Activated T-helper 17 cell treated with anti-CD3 and anti-CD28 coated beads, Interleukin-2, amount 50 U/mL, for 72 hours (primary cell): ENCODE measurements at places on chromosomes 2 and 18. TPM values are rescaled to one million over a fixed set of nuclear protein-coding genes. Genes with fewer than 3 reads are reported as not detected.

FBXO15 gene
- total RNA-seq, result 2.6 TPM

SLC38A11 gene
- total RNA-seq, result not detected

GCG gene
- not detected for total RNA-seq

FARP2 gene
- total RNA-seq, result 33.1 TPM

LIMS3 gene
- 0.65 TPM for total RNA-seq

FHL2 gene
- total RNA-seq, result 2.2 TPM

XIRP2 gene
- total RNA-seq, result not detected

DNMT3A gene
- 64.6 TPM for total RNA-seq

MBD2 gene
- 170 TPM for total RNA-seq

PLCD4 gene
- 0.37 TPM for total RNA-seq

C2orf15 gene
- total RNA-seq, result 1.9 TPM

COBLL1 gene
- 0.48 TPM for total RNA-seq

LRRTM1 gene
- not detected for total RNA-seq

DNA sequence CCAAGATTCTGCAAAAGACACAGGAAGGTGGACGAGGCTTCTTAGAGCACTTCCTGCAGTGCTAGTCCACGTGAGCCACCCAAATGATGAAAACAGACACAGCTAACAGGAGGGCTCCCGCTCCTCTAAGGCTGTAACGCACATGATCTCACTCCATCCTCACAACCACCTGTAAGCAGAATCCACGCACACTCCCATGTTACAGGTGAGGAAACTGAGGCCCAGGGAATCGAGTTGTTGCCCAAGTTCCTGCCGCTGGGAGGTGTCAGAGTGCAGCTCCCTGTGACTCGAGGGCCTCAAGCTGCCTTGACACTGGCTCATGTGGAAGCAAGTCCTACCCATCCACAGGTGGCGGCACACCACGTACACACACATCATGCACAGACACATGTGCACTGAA, 4.4 kb downstream of the DNMT3A start:
- no peak for ATAC-seq

DNA sequence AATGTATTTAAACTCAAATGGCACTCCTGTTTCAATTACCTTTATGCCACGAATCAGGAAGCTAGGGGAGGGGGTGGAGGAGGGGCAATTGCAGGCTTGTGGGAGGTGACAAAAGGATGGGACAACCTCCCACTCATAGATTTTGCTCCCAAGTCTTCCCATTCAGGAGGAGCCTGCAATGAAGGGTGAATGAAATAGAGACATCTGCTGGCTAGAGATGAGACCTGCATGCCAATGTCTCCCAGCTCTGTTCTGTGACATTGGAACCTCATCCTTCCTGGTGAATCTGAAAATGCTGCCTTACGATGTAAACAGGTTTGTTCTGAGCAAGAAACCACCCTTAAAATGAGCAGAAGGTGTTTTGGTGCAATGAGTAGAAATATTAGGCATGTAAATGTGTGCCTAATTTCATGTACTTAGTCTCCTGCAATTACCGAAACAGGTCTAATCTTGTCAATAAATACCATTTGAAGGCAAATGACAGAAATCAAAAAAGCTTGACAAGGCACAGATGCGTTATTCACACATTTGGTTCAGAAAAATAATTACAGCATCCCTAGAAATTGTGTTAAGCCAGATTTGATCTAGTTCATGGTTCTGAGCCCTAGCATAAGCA, 2.7 kb upstream of the PID1 start:
- no peak for ATAC-seq

- ATAC-seq, result peak; percentile 77
These were observed 82.9 kb downstream of the POLR1A start for GRCh38 chr2:86022661-86023365.

GRCh38 chr2:133265432-133265949, 302.8 kb downstream of the NCKAP5 start:
- ATAC-seq, result no peak

DNA sequence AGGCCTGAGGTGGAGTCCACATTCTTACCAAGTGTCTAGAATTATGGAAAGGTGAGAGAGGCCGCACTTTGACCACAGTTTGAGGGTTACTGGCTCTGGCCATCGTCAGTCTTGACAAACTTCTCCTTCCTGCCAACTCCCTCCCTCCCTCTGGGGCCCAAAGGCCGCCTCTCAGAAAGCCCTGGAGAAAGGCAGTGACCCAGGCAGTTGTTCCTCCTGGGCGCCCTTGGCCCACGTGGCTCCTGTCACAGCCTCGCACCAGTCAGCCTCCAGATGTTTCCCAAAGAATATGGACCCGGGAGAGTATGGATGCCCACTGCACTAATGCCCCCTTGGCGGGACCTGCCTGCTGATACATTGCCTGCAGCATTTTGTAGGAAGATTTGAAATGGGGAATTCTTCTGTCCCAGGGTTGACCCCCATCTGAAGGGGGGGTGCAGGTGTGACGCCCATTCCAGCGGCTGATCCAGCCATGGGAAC, 61.7 kb downstream of the ASB1 start:
- no peak for ATAC-seq

GRCh38 chr2:9745153-9745899, 97.9 kb upstream of the TAF1B start:
- ATAC-seq, result no peak

DNA sequence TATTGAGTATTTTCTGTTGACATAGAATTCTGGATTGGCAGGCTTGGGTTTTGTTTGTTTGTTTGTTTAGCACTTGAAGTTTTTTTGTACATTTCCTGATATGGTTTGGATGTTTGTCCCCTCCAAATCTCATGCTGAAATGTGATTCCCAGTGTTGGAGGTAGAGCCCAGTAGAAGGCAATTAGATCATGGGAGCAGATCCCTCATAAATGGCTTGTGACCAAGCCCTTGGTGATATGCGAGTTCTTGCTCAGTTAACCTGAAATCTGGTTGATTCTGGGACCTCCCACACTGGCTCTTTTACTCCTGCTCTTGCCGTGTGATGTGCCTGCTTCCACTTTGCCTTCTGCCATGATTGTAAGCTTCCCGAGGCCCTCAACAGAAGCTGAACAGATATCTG, 98.0 kb downstream of the PTPN4 start:
- ATAC-seq, result no peak

GRCh38 chr2:99636144-99637034, 146.6 kb upstream of the REV1 start:
- no peak for ATAC-seq

- ATAC-seq, result no peak
These were observed 224.6 kb downstream of the NAPG start for GRCh38 chr18:10750191-10751035.

- no peak for ATAC-seq
These were observed 98.2 kb upstream of the CYP1B1 start for GRCh38 chr2:38174131-38174530.

- ATAC-seq, result no peak
These were observed 141.8 kb upstream of the CTDP1 start for GRCh38 chr18:79537758-79538157.

DNA sequence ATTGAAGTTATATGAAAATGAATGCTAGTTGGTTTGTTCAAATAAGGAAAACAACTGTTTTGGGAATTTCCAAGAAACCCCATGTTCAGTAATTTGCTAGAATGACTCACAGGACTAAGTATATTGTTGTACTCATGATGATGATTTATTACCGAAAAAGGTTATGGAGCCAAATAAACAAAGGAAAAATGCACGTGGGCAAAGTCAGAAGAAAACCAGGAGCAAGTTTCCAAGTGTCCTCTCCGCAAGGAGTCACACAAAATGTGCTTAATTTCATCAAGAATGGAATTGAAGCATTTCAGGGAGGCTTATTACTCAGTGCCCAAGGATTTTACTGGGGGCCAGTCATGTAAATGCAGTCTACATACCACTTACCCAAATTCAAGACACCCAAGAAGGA, 1652.4 kb upstream of the TMEFF2 start:
- no peak for ATAC-seq

DNA sequence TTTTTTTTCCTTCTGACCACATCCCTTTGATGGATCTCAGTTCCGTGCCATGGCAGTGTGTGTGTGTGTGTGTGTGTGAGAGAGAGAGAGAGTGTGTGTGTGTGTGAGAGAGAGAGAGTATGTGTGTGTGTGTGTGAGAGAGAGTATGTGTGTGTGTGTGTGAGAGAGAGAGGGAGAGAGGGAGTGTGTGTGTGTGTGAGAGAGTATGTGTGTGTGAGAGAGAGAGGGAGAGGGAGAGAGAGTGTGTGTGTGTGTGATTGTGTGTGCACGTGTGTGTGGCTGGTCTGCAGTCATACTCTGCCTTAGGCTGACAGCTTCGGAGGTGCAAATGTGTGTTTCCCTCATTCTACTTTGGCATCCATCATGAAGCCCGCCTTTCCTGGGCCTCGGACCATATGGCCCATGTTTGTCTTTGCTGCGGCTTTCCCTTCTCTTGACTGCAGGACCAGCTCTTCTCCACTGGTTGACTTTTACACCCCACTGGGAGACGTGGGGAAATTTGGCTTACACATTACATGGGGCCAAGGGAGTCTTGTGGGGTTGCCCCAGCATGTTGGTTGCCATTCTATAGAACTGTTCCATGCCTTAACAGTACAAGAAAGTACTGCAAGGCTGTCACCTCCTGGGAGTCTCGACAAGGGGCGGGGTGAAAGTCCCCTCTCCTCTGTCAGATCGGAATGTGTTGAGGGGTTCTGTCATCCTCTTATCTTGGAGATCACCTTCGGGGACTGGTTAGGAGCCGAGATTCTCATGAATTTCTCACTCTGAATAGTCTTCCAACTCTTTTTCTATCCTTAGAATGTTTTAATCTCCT, 21.6 kb downstream of the TSN start:
- no peak for ATAC-seq

GRCh38 chr2:208006833-208007232, 18.5 kb downstream of the PLEKHM3 start:
- ATAC-seq, result peak; percentile 100

DNA sequence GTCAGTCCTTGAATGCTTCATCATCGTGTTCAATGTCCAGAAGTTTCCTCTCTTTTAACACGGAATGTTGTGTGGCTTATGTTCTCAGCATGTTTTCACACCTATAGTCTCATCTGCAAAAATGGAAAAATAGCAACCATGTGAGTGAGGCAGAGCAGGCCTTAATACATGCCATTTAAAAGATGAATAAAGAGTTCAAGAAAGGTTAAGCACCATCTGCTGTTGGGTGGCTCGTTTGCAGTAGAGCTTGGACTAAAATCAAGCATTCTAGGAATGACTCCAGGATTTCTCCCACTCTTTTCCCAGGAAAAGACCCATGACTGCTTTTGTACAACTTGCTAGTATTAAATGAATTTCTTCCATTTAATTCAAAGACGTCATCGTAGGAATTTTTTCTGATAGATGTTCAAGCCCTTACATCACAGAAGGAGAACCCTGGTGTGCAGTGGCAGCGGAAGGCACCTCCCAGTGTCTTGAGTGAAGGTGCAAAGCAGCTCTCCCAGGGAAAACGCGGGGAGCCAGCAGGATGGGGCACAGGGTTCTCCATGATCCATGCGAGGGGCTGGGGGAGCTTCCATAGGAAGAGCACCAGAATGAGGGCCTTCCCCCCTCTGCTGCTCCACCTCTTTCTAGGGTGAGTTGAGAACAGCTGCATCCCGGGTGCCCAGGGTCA, 9.6 kb downstream of the DCDC2C start:
- no peak for ATAC-seq

DNA sequence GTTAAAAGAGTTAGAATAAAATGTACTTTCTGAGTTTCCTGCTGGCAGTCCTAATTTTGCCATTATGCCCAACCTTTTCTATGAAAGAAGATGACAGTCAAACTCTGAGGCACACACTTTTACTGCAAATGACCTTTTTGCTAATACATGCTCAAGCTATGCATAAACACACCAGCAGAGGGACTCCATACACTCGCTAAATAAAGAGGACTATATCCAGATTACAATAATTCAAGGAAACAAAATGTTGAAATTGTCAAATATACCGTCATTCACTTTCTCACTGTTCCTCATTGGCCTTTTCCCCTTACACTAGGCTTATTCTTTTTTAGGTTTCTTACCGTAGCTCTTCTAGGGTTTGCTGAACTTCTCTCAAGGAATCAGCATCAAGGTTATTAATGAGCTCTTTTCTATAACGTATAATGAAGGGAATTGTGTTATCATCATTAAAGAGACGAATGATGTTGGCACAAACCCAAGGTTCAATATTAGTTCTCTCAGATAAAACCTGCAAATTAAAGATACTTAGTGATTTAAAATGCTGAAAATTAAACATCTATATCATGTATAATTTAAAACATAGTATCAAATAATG, 25.7 kb downstream of the SRBD1 start:
- no peak for ATAC-seq

GRCh38 chr2:9342659-9343058, 80.7 kb downstream of the ITGB1BP1 start:
- no peak for ATAC-seq

GRCh38 chr2:55169915-55170314, 62.2 kb downstream of the CLHC1 start:
- no peak for ATAC-seq

DNA sequence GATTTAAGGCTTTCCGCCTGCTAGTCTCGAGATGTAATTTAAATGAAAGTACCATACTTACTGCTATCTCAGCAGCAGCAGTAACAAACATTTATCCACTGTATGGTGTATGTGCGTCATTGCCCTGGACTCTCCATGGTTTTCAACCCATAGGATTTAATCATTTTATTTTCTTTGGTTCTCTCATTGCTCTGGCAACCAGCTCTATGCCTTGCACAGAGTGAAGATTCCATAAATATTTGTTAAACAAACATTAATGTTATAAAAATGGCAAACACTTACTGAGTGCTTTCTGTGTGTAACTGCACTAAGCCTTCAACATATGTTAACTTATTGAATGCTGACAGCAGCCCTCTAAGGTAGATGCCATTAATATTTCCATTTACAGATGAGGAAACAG, 1.3 kb upstream of the LMAN1 start:
- no peak for ATAC-seq

DNA sequence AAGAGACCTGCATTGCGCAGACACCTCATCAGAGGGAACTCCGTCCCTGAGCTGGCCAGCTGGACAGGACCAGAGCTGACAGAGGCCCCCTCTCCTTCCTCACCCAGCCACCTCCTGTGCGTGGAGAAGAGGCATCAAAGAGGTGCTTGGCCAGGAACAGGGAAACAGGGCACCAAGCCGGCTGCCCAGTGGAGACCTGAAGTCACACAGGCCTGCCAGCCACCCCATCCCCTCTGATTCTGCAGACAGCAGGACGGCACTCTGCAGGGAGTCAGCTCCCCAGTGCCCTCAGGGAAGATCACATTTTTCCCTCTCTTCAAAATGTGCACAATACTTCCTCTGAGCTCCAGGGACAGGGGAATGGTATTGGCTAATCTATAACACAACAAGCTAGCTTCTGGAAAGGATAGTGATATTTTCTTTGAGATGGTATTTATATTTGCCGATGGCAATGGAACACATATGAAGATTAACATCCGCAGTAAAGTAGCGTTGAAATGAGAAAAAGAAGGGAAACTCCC, 30.5 kb downstream of the SLC1A4 start:
- ATAC-seq, result no peak

GRCh38 chr18:8065284-8065683, 498.2 kb downstream of the PTPRM start:
- no peak for ATAC-seq
